ENCODE measurements at places on chromosomes 5 and 9.
A peak's percentile ranks its signal among the peaks of the same experiment; 100 is the strongest.

DNA sequence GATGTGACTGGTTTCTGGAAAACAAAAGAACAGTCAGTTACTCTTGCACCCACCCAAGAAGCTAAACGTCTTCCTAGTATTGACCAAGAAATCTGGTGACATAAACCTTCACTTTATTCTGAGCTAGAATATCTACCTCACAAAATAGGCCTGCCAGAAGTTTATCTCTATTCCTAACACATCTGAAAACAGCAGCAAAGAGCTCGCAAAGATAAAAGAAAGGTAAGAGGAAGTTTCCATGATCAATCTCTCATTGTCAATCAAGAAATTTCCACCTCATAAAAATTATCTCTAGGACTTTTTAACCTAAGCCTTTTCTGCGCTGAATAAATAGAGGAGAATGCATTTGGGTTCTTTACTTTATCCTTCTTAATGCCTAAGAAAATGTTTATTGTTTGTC lies 17.3 kb upstream of the ZNF474 start:
- DNase-seq: no peak

DNA sequence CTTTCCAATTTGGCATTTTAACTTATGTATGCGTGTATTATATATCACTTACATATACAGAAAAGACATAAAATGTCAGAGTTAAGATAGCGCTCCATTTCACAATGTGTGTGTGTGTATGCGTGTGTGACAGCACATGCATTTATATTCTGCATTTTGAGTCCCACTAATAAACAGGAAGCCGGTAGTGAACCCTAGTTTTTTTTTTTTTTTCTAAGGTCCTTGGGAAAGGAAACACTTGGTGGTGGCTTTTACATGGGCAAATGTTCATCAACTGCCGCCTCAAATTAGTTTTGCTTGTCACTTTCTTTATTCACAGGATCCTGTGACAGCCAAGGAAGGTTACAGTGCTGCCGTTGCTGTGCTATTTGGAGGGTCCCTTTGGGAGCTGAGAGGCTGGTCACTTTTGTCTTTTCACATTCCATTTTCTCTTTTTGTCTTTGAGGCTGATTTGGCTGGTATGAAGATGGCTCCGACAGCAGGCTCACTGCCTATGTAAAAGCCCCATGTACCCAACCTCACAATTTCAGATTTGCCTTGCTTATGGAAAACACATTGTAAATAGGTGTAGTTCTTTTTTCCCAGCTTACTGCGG lies 298.9 kb downstream of the CSNK1G3 start:
- no peak for DNase-seq

GRCh38 chr5:150263801-150264621 lies 25.6 kb downstream of the CAMK2A start:
- DNase-seq: no peak

DNA sequence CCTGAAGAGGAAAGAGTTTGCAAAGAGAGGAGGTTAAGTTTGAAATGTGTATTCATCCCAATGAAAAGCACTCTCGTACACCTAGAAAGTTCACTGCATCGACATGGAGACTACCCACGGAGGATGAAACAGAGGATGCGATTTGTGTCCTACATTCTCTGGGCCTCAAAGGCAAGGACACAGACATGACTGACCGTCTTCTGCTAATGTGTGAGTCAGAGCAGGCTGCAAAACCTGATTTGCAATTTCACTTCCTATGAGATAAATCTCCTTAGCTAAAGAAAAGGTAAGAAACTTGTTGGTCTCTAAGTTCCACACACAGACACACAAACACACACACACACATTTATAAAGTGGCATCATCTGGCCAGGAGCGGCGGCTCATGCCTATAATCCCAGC lies 98.6 kb downstream of the GNAQ start:
- no peak for DNase-seq

DNA sequence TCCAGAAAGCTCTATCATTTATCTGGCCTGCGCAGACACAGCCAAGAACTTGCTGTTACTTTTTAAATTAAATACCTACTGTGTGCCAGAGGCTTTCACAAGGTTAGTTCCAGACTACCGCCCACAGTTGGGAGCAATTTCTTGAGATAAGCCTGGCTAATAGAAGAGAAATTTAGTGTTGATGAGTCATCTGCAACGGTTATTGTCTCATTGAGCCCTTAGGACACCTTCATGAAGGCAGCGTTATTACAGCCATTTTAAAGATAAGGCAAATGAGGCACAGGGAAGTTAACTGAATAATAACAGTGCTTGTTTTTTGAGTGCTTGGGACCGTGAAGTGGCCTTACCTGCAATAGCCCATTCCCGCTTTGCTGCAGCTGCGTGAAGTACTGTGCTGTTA lies 292.9 kb upstream of the MSX2 start:
- no peak for DNase-seq

DNA sequence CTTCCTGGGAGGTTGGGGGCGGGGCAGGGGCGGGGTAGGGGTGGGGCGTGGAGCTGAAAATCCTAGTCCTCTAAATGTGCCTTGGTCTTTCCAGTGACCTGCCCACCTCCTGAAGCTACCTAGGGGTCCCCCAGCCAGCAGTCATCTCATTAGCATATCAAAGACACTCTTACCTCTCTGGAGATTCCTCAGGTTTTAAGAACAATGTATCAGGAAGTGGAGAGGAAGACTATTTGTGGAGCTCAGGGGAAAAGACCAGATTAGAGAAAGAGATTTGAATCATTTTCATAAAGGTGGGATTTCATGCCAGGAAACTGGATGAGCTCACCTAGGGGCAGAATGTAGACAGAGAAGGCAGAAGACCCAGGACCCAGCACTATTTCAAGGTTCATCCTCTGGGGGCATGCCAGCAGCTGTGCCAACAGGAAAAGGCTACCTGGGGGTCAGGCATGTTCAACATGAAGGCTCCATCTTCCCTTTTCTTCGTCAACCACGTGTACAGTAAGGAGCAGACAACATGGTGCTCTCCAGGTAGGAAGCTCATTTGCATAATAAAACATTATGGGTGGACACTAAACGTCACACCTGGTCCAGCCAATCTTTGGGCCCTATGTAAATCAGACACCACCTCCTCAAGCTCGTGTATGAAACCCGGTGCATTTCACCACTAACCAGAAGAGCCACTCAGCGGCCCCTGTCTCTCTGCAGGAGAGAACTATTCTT lies 6.9 kb downstream of the GMCL2 start:
- DNase-seq: no peak

DNA sequence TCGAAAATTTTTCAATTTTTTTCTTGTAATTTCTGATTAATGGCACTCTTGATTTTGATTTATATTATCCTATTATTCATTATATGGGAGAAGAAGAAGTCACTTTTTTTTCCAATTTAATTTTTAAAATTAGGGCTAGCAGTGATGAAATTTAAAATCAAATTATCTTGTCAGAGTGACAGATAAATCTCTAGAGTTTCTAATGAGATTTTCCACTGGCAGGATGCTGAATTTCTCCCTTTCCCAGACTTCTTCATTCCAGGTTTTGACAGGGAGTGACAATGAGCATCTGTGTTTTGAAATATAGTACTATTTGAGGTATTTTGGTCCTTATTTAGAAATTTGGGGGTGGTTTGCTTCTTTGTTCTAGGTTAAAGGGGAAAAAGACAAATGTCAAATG lies 2274.1 kb downstream of the MAT2B start:
- DNase-seq: no peak

GRCh38 chr5:96014395-96014794 lies 52.7 kb upstream of the ELL2 start:
- DNase-seq: no peak

- DNase-seq: no peak
These were observed 237.5 kb downstream of the SLIT3 start for GRCh38 chr5:169063316-169063953.

DNA sequence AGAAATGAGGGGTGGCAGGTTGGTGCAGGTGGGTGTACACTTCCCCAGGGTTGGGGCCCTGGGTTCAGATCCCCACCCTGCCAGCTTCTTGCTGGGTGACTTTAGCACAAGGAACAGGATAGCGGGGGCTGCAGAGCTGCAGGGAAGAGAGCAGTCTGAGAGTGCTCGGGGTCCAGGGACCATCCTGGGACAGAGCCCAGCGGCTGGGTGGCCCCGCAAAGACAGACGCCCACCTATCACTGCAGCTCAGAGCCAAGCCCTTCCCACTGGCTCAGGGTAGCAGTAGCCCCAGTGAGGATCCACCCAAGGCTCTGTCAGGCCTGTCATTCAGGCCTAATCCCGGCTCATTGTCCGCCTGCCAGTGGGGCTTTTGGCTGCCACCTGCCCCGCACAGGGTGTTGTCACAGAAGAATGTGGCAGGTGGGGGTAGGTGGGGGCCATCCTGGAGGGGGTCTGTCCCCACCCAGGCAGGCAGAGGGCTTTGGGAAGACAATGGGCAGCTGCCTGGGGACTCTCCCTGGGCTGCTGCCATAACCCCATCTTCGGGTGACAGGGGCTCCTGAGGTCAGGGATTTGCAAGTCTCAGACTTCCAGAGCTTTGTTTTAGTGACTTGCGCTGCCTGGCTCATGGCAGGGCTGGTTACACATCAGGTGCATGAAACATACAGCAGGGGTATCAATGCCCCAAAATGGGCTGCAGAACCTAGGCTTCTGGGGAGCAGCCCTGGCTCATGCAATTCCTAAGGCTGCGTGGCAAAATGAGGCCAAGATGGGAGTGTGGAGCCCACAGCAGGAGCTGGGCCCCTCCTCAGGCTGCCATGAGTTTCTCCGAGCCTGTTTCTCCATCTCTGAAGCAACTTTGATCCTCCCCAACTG lies 52.1 kb downstream of the BARX1 start:
- no peak for DNase-seq

DNA sequence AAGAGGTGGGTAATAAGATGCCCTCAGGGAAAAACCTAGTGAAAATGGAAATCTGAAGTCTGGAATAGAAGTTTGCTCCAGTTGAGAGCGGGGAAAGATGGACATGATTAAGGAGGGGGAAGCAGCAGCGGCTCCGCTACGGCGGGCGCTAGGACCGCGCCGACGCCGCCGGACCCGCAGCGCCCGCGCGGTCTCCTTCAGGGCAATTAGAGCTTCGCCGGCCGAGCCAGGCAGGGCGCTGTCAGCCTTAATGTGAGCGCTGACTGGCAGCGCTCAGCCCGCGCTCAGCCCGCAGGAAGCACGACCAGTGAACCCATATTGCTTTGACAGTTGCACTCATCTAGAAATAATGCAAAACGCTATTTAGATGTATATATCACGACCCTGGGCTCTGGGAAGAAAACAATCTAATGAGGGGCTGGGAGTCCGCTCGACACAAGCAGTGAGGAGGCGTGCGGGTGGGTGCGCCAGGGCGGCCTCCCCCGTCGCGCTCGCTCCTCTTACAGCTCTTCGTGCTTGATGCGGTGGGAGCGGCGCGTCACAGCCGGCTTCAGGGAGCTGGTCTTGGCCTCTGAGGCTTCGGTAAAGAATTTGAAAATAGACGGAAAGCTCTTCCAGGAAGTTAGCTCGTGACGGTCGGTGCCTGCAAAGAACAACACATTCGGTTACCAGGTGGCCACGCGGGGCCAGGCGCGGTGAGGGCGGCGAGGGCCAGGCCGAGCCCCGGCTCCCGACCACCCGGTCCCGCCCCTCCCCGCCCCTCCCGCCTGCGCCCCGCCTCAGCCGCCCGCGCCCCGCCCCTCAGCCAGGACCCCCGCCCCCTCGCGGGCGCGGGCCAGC lies 37.7 kb downstream of the NR2F1 start:
- peak; percentile 81 for DNase-seq

DNA sequence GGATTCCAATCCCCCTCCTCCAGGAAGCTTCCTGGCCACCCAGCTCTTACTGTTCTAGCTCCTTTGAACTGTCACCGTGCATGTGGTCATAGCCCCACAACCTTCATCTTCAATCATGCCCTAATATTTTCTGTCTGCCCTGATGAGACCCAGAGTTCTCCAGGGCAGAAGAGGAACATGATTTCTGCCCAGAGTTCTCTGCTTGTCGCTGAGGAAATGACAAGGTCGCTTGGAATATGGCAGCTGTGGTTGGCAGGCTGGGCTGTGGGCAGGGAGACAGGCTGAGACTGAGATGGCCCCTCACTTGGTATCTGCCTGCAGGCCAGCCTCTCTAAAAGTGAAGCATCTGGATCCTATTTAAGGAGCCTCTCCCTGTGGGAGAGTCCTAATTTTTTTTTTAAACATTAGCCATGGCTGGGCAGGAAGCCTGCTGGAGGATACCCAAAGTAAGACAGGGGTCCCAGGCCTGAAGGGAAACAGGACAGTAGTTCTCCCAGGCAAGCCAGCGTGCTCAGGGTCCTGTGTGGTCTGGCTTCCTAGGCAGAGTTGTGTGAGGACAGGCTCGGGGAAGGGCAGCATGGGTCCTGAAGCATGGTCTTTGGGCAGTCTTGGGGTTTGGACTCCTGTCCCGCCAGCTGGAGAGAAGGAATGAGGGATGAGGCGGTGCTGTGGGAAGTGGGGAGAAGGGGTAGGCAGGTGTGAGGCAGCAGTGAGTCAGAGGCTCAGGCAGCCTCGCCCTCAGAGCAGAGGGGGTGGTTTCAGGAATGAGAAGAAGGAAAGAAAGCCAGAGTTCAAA lies 242.1 kb downstream of the FSTL4 start:
- DNase-seq: no peak

GRCh38 chr5:118921866-118922265 lies 66.5 kb downstream of the DTWD2 start:
- no peak for DNase-seq

DNA sequence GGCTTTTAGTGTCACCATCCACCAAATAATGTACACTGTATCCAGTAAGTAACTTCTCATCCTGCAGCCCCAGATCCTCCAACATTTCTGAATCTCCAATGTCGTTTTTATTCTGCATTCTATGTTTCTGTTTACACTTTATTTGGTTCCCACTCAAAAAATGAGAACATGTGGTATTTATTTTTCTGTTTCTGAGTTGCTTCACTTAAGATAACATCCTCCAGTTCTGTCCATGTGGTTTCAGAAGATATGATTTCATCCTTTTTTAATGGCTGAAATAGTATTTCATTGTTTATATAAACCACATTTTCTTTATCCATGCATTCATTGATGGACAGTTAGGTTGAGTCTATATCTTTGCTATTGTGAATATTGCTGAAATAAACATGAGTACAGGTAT lies 677.3 kb upstream of the FTMT start:
- DNase-seq: no peak

GRCh38 chr9:96067600-96067999 lies 192.1 kb downstream of the ERCC6L2 start:
- DNase-seq: no peak

DNA sequence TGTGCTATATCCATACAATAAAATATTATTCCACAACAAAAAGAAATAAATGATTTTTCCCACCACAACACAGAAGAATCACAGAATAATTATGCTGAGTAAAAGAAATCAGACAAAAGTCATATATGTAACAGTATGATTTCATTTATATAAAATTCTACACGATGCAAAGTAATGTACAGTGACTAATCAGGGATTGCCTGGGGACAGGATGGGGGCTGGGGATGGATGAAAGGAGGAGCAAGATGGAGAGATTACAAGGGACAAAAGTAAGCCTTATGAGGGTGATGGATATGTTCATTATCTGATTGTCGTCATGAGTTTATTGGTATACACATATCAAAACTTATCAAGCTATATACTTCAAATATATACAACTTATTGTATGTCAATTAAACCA lies 154.0 kb downstream of the FBN2 start:
- no peak for DNase-seq

DNA sequence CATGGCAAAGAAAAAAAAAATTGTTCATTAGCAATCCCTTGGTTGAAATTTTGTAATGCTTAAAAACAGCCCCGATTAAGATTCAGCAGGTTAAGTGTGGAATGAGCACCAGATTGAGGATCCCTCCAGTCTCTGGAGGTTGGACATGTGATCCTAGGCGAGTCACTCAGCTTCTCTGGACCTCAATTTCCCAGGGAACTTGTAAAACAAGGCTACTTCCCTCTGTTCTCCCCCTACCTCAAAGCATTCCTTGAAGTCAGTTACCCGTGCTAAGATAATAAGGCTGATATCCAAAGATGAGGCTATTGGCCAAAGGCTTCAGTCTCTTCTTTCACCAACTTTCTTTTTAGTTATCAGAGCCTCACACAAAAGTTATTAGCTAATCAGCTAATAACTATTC lies 2.9 kb downstream of the KLHL3 start:
- no peak for DNase-seq
